ENCODE measurements at places on chromosomes 16 and 17. TPM values are rescaled to one million over a fixed set of nuclear protein-coding genes. Genes with fewer than 3 reads are reported as not detected.

KCNAB3 gene
- 8.2 TPM for total RNA-seq

KCNH4 gene
- 0.25 TPM for total RNA-seq

- no peak for DNase-seq
Observed at GRCh38 chr17:7656958-7657609, 6.4 kb downstream of the ATP1B2 start.

GRCh38 chr16:67240506-67240905, 6.8 kb downstream of the FHOD1 start:
- DNase-seq: no peak

GRCh38 chr17:3753624-3754023, 29.9 kb downstream of the HASPIN start:
- DNase-seq: no peak

DNA sequence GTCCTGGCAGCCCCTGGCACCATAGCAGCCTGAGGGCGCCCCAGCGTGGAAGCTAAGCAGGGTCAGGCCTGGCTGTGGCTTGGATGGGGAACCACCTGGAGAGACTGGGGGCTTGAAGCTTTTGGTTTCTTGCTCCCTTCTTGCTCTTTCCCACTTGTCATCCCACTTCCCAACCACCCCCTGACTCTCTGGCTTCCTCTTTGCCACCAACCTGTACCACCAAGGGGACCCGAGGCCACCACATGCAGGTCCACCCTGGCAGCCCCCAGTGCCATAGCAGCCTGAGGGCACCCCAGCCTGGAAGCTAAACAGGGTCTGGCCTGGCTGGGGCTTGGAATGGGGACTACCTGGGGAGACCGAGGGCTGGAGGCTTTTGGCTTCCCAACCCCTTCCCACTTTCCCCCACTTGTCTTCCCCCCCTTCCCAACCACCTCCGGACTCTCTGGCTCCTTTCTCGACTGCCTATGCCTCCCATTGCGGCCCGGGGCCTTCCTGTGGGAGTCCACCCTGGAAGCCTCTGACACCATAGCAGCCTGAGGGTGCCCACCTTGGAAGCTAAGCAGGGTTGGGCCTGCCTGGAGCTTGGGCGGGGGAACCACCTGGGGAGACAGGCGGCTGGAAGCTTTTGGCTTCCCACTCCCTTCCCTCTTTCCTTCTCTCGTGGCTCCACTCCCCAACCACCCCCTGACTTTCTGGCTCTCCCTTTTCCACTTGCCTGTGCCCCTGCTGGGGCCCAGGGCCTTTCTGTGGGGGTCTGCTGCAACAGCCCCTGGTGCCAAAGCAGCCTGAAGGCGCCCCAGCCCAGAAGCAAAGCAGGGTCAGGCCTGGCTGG, 2294.4 kb downstream of the TP53TG3F start:
- DNase-seq: no peak

GRCh38 chr17:36901506-36901905, 35.8 kb upstream of the LHX1 start:
- no peak for DNase-seq

GRCh38 chr16:65509172-65509571, 387.3 kb upstream of the CDH11 start:
- DNase-seq: no peak

DNA sequence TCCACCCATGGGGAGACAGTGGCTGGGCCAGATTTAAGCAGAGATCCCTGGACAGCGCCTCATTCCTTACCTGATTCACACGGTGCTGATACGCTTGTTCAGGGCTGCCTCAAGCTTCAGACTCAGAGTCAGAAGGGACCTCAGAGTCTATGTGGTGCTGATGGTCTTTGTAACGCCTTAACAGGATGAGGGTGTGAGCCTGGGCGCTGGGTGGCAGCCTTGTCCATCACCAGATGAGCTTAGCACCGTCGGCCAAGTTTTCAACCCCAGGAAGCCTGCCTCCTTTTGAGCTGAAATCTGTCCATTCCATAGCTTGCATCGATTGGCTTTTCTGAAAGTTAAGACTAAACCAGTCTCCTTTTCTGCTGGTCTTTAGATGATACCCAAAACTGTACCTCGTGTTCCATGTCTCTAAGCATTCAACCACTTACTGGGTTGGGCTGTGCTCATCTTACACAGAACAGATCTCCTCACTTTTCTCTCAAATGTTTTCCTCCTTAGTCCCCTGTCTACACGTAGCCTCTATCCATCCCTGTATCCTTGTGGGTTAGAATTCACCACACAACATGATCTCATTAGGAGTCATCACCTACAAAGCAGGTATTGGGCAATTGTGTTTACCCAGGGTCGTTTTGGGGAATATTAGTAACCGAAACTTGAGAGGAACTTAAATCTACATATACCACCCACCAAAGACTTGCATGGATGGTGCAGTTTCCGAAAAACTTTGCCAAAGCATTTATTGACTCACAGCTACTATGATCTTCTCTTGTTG, 573.4 kb downstream of the CDH13 start:
- no peak for DNase-seq

GRCh38 chr17:4035081-4035680, 70.9 kb upstream of the ATP2A3 start:
- DNase-seq: no peak

Measured in CD4-positive, alpha-beta T cell (primary cell).